Activated CD8-positive, alpha-beta memory T cell treated with anti-CD3 and anti-CD28 coated beads for 1 hour (primary cell): ENCODE measurements at places on chromosomes 5 and 9.

- DNase-seq, result no peak
Observed at GRCh38 chr5:84168841-84169240, 215.8 kb downstream of the EDIL3 start.

DNA sequence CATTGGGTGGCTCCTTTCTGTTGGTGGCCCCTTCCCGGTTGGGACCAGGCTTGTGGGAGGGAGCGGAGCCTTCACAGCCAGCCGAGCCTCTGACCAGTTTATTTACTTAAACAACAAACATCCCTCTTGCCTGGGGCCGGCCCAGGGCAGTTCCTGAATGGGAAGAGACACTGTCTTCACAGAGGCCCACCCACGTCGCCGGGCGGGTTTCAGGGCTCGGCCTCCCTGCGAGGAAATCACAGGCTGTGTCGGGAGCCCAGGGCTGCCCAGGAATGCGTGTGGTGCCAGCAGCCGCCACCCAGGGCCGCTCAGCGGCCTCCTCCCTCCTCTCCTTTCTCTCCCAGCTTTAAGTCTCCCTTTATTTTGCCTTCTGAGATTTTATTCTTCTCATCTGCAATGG is 132.5 kb downstream of the HSD17B3 start:
- no peak for DNase-seq

DNA sequence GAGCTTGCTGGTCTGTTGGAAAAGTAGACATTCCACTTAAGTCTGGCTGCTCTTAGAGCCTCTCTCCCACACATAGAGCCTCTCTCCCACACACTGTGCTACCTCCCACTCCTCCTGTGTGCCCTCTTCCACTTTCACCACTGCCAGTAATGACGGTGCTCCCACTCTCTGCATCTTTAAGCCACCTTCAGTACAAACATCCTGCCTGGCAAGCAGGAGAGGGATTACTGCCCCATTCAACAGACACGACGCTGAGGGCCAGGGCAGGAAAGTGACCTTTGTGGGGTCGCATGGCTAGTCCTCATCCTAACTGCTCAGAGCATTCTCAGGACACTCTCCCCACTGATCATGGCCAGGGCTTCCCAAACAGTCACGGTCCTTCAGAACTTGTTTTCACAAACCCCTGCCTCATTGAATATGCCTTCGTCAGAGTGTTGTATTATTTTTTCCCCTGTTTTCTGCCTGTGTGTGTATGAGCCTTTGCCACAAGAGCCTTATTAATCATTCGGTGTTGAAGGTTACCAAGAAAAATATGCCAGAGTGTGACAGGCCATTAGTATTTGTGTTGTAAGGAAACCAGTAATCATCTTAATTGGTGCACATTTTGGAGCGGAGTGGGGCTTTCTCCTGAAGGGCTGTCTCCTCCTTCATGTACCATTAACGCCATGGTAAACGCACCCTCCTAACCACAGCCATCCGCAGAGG is 87.1 kb upstream of the SAP30L start:
- DNase-seq, result no peak

GRCh38 chr5:31703757-31704156 is 64.8 kb downstream of the PDZD2 start:
- no peak for DNase-seq

DNA sequence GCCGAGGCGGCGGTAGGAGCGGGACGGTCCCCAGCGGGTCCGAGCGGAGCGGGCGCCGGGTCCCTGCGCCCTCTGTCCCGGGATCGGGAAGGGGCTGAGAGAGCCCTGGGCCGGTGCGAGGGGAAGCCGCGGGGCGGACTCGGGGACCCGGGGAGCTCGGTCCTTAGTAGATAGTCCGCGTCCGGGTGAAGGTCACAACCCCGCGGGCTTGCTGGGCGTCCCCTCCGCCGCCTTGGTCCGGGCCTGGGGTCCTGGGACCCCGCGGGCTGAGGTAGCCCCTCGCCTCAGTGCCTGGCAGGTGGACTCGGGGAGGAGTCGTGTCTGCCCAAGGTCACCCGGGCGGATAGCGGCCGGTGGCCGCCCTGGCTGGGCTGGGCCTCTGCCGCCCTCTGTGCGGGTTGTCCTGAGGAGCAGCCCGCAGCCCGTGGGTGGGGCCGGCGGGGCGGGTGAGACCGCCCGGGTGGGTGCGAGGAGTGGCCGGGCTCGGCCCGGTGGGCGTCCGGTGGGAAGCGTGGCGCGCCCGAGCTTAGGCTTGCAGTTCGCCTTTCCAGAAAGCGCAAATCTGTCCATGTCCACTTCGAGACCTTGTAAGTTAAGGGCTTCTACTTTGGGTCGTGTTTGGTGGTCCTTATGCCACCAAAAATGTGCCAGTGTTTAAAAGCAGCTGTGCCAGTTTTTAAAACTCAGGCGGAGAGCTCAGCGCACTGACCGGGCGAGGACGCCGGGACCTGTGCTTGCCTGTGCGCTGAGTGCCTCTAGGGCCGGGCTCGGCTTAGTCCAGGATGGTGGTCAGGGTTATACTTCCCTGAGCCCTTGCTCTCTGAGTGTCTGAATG is 554 bp downstream of the SDHA start:
- no peak for DNase-seq

- no peak for DNase-seq
Observed at GRCh38 chr9:79357616-79358015, 214.1 kb upstream of the TLE4 start.

- no peak for DNase-seq
Observed at GRCh38 chr5:9314558-9314957, 231.3 kb downstream of the SEMA5A start.

GRCh38 chr9:132166599-132166998 is 4.7 kb downstream of the NTNG2 start:
- no peak for DNase-seq

GRCh38 chr5:97425511-97425910 is 242.5 kb upstream of the RIOK2 start:
- no peak for DNase-seq

- DNase-seq, result no peak
Observed at GRCh38 chr9:127256324-127256723, 8.2 kb upstream of the GARNL3 start.

DNA sequence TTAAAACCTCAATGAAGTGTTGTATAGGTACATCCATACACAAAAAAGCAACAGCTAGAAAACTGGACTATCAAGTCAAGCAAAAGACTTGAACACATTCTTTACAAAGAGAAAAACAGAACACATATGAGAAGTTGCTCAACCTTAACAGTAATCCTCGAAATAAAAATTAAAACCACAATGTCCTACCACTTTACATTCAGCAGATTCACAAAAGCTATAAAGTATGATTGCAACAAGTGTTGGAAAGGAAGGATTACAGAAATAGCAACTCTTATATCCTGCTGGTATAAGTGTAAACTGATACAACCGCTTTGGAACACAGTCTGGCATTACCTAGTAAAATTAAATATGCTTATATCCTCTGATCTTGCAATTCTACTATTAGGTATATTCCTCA is 28.5 kb upstream of the GOLGA1 start:
- DNase-seq, result no peak

- no peak for DNase-seq
Observed at GRCh38 chr5:124755565-124755964, 9.1 kb upstream of the ZNF608 start.

DNA sequence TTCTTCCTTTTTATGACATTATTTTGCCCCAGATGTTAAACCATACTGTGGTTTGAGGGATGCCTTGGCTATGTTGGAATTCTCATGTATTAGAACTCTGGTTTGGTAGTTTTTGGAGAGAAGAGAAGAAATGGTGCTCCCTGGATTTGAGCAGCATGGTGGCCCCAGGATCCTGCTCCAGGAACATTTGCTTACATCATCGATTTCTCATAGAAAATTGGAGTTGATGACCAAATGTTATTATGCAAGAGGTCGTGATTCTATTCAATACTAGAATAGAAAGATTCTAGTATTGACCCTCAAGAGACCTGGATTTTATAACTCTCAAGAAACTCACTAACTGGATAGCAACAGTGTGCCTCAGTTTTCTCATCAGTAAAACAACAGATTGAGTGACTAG is 77.5 kb upstream of the GNAQ start:
- no peak for DNase-seq

- DNase-seq, result no peak
Observed at GRCh38 chr5:118310401-118310800, 677.9 kb downstream of the DTWD2 start.

GRCh38 chr9:19552282-19553105 is 143.7 kb downstream of the ACER2 start:
- DNase-seq, result no peak

DNA sequence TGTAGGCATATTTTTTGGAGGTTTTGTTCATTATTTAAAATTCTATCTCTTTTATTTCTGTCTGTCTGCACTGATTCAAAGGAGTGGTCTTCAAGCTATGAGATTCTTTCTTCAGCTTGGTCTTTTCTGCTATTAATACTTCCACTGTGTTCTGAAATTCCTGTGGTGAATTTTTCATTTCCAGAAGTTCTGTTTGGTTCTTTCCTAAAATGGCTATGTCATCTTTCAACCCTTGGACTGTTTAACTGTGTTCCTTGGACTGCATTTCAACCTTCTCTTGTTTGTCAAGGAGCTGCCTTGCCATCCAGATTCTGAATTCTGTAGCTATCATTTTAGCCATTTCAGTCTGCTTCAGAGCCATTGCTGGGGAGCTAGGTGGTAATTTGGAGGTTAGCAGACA is 76.3 kb downstream of the CERT1 start:
- DNase-seq, result no peak

- no peak for DNase-seq
Observed at GRCh38 chr9:136163248-136163850, 41.6 kb downstream of the LHX3 start.

GRCh38 chr9:69744688-69745380 is 15.0 kb downstream of the PTAR1 start:
- no peak for DNase-seq

GRCh38 chr9:32419921-32420320 is 35.5 kb downstream of the ACO1 start:
- DNase-seq, result no peak

DNA sequence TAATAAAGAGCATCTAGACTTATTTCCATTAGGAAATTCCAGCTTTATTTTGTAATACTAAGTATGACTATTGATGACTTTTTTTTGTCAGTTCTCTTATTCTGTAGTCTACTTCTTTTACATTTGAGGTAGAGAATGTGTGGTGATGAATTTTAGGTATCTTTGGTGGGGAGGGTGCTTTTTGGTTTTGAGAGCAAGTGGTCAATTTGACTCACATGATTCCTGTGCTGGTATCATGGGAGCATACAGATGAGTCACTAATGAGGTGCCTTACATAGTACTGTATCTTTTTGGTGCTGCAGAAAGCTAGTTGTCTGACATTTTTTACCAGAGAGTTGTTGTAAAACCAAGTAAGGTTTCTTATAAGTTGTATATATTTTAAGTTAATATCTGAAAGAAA is 35.3 kb downstream of the ERBIN start:
- DNase-seq, result no peak

DNA sequence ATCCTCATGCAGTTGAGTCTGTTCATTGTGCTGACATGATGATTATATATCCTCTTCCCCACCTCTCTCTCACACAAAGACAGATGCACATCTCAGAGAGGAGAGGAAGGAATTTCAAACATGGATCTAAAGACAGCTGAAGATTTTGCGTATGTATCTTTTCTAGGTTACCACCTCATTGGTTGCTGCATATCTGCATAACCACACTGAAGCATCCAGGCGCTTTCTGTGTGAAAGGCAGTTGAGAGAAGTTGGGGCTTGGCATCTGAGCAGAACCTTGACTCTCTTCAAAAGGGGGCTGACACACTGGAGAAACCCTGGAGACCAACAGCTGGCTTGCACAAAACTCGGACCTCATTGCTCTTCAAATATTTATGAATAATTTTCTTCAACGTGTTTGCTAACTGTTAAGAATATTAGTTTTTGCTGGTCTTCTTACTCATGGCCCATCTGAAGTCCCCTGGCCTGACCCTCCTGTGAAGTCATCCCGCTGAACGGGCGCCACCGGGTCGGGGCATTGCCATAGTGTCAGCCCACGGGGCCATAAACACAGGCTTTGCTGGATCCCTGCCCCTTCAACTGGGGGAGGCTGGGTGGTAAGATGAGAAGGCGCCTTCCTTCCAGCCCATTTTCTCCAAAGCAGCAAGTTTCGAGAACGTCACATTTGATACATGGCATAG is 593.2 kb upstream of the CLINT1 start:
- no peak for DNase-seq

DNA sequence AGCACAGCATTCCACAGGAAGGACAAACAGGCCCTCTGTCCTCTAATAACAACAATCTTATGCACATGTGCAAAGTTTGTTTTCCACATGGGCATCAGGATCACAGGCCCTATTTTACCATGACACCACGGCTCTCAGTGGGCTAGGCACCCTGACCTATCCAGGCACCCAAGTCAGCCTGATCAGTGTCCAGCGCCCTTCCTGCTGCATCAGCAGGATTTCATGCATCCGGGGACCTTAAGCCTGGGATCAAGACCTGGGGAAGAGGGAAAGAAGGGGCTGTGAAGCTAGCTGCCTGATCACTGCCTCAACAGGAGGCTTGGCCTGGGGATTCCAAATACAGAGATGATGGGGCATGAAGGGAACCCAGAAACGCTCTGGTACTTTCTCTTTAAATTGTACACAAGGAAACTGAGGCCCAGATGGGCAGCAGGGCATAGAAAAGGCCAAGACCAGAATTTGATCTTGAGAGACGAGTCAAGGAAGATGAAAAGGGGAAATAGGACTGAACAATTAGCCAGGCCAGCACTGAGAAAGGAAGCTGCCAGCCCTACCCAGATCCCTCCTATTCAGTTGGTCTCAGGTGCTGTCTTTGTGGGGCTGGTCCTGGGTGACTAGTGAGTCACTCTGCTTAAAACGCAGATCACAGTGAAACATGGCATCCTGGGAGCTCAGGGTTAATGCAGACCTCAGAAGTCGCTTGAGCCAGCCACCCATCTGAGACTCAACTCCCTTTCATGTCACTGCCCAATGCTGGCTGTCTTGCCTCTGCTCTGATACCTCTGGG is 57.9 kb downstream of the SHB start:
- no peak for DNase-seq

DNA sequence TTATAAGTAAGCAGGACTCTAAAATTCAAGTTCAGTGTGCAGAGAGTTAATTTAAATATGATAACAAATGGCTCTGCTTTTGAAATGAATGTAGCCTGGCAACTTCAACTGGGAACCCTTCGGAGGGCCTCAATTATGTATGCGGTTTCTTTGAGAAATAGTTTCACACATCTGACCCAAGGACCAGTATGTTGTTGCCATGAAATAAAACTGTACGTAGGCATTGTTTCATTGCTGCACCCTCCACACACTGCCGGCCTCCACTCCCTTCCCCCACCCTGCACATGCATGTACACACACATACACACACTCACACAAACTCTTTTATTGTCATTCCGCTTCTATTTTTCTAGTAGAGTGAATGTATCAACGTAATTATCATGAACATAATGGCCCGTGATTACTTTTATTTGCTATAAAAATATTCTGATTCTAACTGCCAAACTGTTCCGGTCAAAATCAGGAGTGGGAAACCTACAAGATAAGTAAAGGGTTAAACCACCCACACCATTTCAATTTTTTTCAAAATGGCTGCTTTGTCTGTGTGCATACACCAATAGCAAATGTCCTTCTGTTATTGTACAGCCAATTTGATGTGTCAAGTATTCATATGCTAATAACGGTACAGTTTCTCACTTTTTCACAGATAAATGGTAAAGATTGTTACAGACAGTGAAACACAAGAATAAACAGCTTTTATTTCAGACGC is 215.5 kb upstream of the TMEM161B start:
- DNase-seq, result no peak

- DNase-seq, result no peak
Observed at GRCh38 chr5:87054821-87055220, 212.9 kb upstream of the RASA1 start.
